ENCODE measurements at places on chromosomes 3 and 15. TPM values are rescaled to one million over a fixed set of nuclear protein-coding genes. Genes with fewer than 3 reads are reported as not detected.
A peak's percentile ranks its signal among the peaks of the same experiment; 100 is the strongest.

DNA sequence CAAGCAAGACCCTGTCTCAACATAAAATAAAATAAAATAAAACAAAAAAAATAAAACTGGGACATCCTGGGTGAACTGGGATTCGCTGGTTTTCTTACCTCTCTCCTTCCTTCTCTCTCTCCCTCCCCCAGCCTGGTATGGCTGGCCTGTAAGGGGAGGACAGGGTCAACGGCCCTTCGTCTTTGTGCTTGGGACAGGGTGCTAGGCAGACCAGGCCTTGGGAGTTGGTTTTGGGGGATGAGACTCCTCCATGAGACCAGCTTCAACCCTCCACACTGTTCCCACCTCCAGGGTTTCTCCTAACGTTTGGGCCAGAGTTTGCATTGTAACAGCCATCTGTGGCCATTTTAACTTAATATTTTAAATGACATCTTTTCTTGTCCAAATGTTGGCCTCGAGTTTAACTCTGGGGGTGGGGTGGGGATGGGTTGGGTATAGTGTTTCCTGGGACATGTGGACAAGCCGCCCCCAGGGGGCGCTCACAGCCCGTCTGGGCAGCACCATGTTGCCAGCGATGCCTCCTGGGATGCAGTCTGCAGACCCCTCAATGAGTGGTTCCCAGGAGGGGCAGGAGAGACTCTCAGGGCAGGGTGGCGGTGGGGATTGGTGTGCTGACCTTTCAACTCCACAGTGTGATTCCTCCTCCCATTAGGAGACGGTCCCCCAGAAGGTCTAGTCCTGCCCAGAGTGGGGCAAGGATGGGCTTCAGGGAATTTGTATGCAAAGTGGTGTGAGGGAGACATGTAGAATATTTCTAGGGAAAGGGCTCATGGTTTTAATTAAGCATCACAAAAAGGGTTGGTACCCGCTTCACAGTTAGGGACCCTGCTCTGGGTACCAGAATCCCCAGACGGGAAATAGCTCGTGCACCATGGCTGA is 37.7 kb upstream of the LCTL start:
- no peaks in the 10 kb centered on the region for H3K36me3 ChIP-seq
- H3K27me3 ChIP-seq = no peaks in the 10 kb centered on the region

DNA sequence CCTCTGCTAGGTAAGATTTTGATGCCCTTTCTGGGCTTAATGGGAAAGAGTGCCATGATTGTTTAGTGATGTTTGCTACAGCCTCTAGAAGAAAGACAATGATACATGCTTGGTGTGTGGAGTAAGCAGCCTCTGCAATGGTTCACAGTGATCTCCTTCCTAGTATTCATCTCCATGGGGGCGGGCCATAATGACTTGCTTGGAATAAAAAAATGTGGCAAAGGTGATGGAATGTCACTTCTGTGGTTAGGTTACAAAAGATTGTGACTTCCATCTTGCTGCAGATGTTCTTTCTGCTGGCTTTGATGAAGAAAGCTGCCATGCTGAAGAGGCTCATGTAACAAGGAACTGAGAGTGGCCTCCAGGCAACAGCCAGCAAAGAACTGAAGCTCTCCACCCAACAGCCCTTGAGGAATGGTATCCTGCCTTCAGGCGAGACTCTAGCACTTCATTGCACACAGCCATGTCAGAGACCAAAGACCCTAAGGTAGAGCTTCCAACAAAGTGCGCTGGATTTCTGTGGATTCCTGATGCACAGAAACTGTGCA is 139.1 kb upstream of the LRIG1 start:
- H3K27me3 ChIP-seq = no peaks in the 10 kb centered on the region
- no peak for DNase-seq
- H3K4me1 ChIP-seq = no peaks in the 10 kb centered on the region
- H3K4me3 ChIP-seq = no peak overlapping the region

GRCh38 chr3:113194823-113195401 is 16.4 kb upstream of the BOC start:
- no peak overlapping the region for H3K27ac ChIP-seq
- H3K27me3 ChIP-seq = no peaks in the 10 kb centered on the region
- no peak for DNase-seq
- no peaks in the 10 kb centered on the region for H3K4me1 ChIP-seq

GRCh38 chr15:75235051-75235673 is 23.0 kb upstream of the GOLGA6C start:
- no peak overlapping the region for H3K4me3 ChIP-seq
- no peaks in the 10 kb centered on the region for H3K4me1 ChIP-seq
- DNase-seq = no peak
- no peaks in the 10 kb centered on the region for H3K36me3 ChIP-seq
- no peaks in the 10 kb centered on the region for H3K27me3 ChIP-seq

DNA sequence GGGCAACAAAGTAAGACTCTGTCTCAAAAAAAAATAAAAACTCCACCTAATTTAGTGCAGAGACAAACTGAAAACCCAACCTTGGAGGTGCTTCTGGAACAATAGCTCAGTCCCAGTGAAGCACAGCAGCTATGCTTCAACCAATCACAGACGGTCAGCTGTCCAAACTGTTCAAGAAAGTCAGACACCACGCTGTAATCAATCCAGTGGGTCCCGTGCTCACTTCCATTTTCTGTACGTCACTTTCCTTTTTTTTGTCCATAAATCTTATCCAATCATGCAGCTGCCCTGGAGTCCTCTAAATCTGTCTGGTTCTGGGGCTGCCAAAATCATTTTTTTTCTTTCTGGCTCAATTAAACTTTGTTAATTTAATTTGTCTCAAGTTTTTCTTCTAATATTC is 93.6 kb upstream of the FAM174B start:
- no peaks in the 10 kb centered on the region for H3K27me3 ChIP-seq
- H3K36me3 ChIP-seq = no peaks in the 10 kb centered on the region
- peaks cover 9% of the 10 kb centered on the region for H3K4me1 ChIP-seq
- DNase-seq = no peak
- H3K4me3 ChIP-seq = no peak overlapping the region

- no peak for DNase-seq
- H3K36me3 ChIP-seq = no peaks in the 10 kb centered on the region
- H3K27ac ChIP-seq = no peak overlapping the region
- H3K27me3 ChIP-seq = peaks cover 18% of the 10 kb centered on the region
- no peak overlapping the region for H3K4me3 ChIP-seq
Measured at GRCh38 chr3:19342389-19342788, 194.1 kb downstream of the KCNH8 start.

DNA sequence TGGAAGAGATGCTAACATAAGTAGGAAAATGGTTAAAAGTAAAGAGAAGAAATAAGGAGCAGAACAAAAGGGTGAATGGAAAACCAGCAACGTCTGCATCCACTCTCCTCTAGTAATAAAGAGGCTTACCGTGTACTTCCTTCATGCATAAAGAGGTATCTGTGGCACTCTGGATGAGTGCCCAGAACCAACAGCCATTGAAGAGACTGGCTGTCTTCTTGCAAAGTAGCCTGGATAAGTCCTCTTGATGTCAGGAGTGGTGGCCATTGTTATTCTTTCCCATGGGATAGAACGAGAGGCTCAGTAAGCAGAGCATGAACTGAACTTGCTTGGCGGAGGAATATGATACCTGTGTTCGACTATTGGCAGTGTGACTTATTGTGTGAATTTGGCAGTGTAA is 186.2 kb upstream of the RASGRP1 start:
- no peaks in the 10 kb centered on the region for H3K4me1 ChIP-seq
- no peak overlapping the region for H3K4me3 ChIP-seq
- DNase-seq = no peak
- H3K27me3 ChIP-seq = no peaks in the 10 kb centered on the region

- H3K4me3 ChIP-seq = no peak overlapping the region
- no peak overlapping the region for H3K27ac ChIP-seq
- H3K27me3 ChIP-seq = no peaks in the 10 kb centered on the region
- H3K36me3 ChIP-seq = no peaks in the 10 kb centered on the region
- no peaks in the 10 kb centered on the region for H3K4me1 ChIP-seq
Measured at GRCh38 chr3:188220988-188221818, 67.2 kb downstream of the LPP start.

DNA sequence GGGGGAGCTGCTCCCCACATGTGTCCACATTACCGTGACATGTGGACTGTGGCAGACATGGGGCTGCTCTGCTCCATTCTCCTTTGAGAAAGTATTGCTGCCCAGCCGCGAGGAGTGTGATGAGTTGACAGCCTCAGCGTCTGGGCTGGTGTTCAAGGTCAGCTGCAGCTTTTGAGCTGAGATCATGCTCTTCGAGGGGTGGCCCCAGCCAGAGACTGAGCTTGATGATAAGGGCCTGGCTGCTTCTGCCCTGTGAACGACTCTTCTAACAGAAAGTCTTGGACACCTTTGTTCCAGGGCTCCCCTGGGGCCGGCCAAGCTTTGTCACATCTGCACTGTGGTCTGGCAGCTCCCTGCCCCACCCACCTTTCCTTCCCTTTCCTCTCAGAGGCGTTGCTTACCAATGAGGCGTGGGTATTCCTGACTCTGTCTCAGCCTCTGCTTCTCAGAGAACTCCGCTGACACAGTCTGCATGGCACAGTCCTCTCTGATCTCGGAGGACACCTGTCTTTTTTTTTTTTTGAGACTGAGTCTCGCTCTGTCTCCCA is 86.6 kb downstream of the CHRD start:
- no peak for DNase-seq
- no peak overlapping the region for H3K4me3 ChIP-seq
- no peaks in the 10 kb centered on the region for H3K36me3 ChIP-seq
- no peak overlapping the region for H3K27ac ChIP-seq

DNA sequence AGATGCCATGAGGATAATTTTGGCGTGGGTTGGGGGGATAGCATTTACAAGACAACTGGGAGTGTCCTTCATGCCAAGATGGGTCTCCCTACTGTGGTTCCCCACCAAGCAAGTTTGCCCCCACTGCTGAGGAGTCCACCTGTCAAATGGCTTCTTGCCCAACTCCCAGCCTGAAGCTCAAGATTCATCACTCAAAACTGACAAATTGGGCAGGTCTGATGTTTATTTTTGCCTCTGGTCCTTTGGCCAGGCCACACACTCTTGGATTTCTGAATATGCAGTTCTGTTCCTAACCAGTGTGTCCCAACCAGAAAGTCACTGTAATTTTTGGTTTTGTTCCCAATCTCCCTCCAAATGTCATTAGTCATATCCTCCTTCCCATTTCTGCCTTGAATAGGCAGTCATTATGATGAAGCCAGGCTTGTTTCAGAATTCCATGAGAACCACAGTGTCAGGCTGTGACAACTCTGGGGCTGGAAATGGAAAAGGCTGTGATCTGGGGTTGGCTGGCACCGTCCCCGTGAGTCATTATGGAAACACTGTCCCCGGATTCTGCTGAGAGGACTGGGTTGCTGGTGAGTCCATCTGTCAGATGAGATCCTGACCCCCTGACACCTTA is 29.3 kb upstream of the MEF2A start:
- no peak overlapping the region for H3K4me3 ChIP-seq
- DNase-seq = peak; percentile 94
- no peaks in the 10 kb centered on the region for H3K36me3 ChIP-seq
- H3K27me3 ChIP-seq = no peaks in the 10 kb centered on the region

- H3K36me3 ChIP-seq = peaks cover 7% of the 10 kb centered on the region
- H3K4me3 ChIP-seq = no peak overlapping the region
- 0 out of 2 replicates have a peak, but pooled peaks cover 4% of the 10 kb centered on the region for H3K4me1 ChIP-seq
- peak; percentile 12 for DNase-seq
- no peaks in the 10 kb centered on the region for H3K27me3 ChIP-seq
- H3K27ac ChIP-seq = no peak overlapping the region
Measured at GRCh38 chr3:33064929-33065328, 32.0 kb downstream of the GLB1 start.

- no peaks in the 10 kb centered on the region for H3K27me3 ChIP-seq
- H3K4me1 ChIP-seq = peaks cover 17% of the 10 kb centered on the region
- DNase-seq = peak; percentile 77
- no peak overlapping the region for H3K4me3 ChIP-seq
- H3K27ac ChIP-seq = peak overlapping the region; percentile 82
- H3K36me3 ChIP-seq = no peaks in the 10 kb centered on the region
Measured at GRCh38 chr3:59127071-59127470, 77.2 kb upstream of the CFAP20DC start.

DNA sequence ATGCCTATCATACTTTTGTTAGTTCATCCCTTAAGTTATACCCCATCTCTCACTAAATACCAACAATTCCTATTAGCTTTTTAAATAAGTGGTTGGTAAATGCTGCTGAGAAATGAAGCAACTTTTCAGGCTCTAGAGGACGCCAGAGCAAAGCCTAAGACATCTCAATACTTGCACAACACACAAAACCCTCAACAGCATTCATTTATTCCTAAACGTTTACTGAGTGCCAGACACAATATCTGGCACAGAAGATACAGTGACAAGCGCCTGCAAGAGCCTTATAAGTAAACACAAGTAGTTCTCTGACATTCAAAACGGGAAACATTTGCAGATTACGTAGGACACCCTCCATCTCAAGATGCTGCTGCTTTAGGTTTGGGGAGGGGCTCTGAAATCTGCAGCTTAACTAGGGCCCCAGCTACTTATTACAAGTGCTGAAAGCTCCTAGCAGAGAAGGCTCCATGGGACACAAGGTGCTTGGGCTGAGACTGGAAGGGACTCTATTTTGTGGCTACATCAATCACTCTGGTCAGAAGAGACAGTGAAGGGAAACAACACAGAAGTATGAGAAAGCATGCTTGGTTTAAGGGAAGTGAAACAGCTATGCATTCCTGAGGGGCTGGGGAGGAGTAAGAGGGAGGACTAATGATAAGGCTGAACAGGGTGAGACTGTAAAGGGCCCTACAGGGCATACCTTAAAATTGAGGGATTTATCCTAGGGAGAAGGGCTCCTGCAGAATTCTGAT is 311.3 kb downstream of the PLCL2 start:
- H3K4me3 ChIP-seq = no peak overlapping the region
- H3K27ac ChIP-seq = no peak overlapping the region
- no peaks in the 10 kb centered on the region for H3K4me1 ChIP-seq
- peak; percentile 12 for DNase-seq
- H3K27me3 ChIP-seq = no peaks in the 10 kb centered on the region

DNA sequence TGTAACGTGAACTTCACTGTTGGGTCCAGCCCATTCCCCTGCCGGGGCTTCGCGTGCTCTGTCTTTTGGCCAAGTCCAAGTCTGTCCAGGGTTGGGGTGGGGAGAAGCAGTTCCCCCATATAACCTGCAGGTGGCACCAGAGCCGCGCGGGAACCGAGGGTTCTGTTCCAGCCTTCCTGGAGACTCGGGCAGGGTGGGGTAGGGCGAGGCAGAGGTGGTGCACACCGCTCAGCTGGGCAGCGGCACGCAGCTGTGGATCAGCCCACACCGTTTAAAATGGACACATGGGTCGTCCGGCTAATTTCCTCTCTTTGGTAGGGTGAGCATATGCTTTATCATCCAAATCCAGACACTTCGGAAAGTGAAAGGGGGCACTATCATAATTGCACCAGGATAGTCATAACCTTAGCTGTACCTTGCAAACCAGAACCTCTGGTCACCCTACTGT is 118.1 kb downstream of the TBC1D2B start:
- H3K36me3 ChIP-seq = no peaks in the 10 kb centered on the region
- DNase-seq = peak; percentile 79
- H3K4me3 ChIP-seq = peak overlapping the region; percentile 59
- H3K27ac ChIP-seq = no peak overlapping the region

Gene DNAH12
- total RNA-seq = not detected

Gene GPR149
- not detected for total RNA-seq

Gene SPINT1
- total RNA-seq = 177 TPM

Gene RHOV
- total RNA-seq = 39.5 TPM

Gene PROS1
- 5.8 TPM for total RNA-seq

Gene KLHL40
- not detected for total RNA-seq

Gene PLXNA1
- total RNA-seq = 30.0 TPM

Data from PC-3 (cell line).